Activated effector memory CD4-positive, alpha-beta T cell treated with Interleukin-2 at 50 U/mL for 16 hours (primary cell): ENCODE measurements at places on chromosomes 3 and 15.

DNA sequence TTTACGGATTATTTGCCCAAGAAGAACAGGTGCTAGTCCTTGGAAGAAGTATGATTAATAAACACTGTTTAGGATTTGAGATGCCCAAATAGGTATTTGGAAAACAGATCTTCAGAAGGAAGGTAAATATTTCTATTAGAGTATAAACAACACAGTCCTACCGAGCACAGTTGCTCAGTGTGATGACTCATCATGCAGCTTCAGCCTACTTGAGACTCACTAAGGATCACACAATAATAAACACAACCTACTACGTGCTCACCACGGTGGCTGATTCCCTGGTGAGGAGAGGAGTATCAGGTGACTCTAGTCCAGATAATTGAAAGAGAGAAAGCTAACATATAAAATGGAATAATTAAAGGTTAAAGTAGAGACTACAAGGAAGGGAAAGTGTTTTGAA lies 72.0 kb downstream of the PDZRN3 start:
- no peak for DNase-seq

DNA sequence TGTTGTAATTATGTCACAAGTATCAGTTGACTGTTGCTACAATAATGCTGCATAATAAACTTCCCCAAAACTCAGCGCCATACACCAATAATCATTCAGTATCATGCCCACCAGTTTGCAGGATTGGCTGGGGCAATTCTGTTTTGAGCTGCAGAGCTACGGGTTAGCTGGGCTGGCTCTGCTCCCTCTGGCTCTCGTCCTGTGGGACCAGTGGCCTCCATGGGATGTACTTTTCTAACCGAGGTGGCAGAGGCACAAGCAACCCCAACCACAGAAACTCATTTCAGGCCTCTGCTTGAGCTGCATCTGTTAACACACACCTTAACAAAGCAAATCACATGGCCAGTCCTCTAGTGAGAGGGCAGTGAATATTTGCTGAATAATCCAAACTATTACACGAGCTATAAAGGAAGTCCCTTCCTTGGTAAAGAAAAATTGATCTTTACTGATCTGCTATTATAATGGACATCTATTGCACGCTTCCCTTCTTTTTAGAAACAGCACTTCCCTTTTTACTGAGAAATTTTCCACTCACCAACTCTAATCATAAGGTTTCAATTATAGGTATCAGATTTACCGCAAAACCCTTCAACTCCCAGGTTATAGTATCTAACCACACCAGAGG lies 10.9 kb upstream of the BCL2A1 start:
- DNase-seq: no peak

DNA sequence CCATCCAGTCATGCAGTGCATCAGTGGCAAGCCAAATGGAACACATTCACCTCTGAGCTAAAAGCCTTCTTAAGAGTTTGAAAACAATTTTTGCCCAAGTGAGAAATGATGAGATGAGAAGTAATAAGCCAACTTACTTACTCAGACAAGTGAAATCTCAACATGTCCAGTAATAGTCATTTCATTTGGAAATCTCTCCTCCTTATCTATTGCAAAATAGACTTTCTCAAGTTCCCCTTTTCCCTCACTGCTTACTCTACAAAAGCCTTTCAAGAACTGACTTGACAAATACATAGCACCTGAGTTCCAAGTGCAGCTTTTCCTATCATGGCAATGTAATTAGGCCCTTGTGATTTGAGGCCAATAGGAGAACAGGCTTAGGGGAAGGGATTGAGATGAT lies 282.3 kb downstream of the SLC9A9 start:
- no peak for DNase-seq

GRCh38 chr15:99104788-99105513 lies at the start of gene SYNM:
SYNM (plus strand) TSS chr15:99105080; CDS start chr15:99105200, 120 bp downstream.
- DNase-seq: no peak

GRCh38 chr15:51117270-51117669 lies 22.6 kb upstream of the TNFAIP8L3 start:
- no peak for DNase-seq

- DNase-seq: no peak
Observed at GRCh38 chr15:57061696-57062095, 143.3 kb downstream of the TCF12 start.

GRCh38 chr3:179794355-179794754 lies 141.5 kb downstream of the USP13 start:
- no peak for DNase-seq

GRCh38 chr3:51706788-51707731 lies at the start of gene GRM2:
GRM2 (plus strand) TSS chr3:51707068; CDS start chr3:51708984, 1,916 bp downstream.
- DNase-seq: no peak

- no peak for DNase-seq
Observed at GRCh38 chr3:141353652-141354495, 14.4 kb upstream of the ZBTB38 start.

DNA sequence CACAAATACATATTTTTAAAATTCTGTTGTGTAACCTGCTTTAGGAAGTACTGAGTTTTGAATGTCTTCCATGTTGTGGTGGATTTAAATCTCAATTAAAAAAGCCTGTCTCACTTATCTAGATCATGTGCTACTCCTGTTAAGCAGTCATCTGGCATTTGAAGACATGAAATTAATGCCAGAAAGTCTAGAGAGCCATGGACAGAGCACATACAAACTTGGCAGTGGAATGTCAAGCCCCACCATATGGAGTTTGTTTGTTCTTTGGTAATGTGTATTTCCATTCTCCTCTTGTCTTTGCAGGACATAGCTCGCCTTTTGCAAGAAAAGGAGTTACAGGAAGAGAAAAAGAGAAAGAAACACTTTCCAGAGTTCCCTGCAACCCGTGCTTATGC lies 39.3 kb upstream of the UTS2B start:
- DNase-seq: no peak

- no peak for DNase-seq
Observed at GRCh38 chr3:102089239-102089638, 239.9 kb downstream of the NFKBIZ start.

GRCh38 chr15:93859176-93859575 lies 372.2 kb upstream of the MCTP2 start:
- DNase-seq: no peak

DNA sequence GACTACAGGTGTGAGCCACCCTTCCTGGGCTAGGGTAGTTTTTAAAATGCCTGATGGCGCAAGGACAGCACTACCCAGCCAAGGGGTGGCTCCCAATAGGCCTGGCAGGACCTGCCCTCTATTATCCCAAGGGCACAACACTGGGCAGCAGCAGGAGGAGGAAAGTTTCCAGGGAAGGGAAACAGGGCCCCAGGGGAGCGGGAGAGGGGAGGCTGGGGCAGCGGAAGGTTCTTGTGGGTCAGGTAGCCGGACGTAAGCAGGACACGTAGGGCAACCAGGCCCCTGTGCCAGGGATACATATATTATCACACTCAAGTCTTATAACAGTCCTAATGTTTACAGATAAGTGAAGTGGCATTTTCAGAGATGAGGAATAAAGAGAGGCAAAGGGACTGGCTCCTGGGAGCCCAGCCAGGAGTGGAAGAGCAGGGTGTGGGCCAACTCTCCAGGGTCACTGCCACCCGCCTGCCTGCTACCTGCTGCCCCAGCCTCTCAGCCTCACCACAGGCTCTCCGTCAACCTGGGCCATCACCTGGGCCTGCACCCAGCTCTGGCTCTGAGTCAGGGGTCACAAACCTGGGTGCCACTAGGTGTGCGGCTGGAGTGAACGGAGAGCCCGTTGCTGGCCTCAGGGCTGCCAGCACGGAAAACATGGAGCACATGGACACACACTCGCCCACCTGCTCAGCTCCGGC lies 73.2 kb upstream of the SNRPA1 start:
- DNase-seq: no peak

DNA sequence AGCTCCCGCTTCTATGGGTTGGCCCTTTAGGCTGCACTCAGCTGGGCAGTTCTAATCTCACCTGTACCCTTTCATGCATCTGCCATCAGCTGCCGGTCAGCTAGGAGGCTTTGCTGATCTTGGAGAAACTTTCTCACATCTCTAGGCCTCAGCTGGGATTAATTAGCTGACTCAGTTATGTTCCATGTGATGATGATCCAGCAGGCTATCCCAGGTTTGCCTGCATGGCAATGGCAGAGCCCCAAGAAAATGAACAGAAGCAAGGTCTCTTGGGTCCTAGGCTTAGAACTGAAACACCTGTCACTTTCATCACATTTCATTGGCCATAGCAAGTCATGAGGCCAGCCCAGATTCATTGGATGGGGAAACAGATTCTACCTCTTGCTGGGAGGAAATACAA lies 304.6 kb upstream of the TBC1D5 start:
- no peak for DNase-seq

- DNase-seq: no peak
Observed at GRCh38 chr3:94643400-94643799, 580.5 kb downstream of the NSUN3 start.

GRCh38 chr3:54304877-54305276 lies 182.5 kb downstream of the CACNA2D3 start:
- no peak for DNase-seq

DNA sequence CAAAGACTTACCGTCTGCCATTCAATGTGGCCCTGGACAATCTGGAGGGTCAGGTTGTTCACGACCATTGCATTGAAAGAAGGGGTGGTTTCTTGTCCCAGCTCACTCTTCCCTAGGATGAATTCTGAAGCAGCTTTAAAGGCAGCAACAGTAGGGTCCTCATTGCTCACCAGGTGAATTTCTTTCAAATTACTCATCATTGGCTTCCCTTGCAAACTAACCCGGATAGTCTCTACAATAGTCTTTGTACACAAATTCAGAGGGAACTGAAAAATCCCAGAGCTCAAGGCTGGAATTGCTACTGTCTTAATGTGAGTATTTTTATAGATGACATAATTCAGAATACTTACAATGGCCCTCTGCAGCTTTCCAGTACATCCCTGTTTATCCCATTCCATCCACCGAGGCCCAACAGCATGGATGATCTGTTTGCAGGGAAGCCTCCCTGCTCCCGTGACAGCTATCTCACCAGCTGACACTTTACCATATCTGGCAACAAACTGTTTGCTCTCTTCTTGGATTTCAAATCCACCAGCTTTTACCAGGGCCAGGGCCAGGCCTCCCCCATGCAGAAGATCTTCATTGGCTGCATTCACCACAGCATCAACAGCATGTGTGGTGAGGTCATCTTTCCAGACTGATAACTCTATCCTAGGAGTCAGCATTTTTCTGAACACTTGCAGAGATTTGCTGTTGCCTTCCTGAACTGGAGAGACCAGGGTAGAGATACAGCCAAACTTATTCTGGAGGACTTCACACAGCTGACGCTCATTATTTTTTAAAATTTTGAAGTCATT lies 8.6 kb downstream of the PARP9 start:
- no peak for DNase-seq

- no peak for DNase-seq
Observed at GRCh38 chr15:85889956-85890619, 95.4 kb upstream of the KLHL25 start.

DNA sequence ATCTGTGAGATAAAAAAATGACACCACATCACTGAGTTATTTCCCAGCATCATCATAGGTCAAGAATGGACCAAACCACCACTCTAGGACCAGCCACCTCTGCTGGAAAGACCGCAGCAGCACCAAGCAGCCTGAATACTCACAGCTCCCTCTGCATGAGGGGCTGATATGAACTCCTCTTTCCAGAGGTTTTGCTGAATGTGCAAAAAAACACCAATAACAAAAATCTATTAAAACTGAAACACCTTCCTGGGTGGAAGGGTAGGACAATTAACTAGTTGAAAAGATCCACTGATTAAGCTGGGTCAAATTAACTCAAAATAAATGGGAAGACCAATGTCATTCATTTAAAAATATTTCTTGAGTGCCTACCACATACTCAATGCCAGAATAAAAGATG lies 28.9 kb upstream of the KCNMB3 start:
- DNase-seq: no peak

GRCh38 chr3:160091441-160091840 lies 102.8 kb downstream of the IL12A start:
- DNase-seq: no peak

- no peak for DNase-seq
Observed at GRCh38 chr3:952906-953305, 139.9 kb upstream of the CNTN6 start.

DNA sequence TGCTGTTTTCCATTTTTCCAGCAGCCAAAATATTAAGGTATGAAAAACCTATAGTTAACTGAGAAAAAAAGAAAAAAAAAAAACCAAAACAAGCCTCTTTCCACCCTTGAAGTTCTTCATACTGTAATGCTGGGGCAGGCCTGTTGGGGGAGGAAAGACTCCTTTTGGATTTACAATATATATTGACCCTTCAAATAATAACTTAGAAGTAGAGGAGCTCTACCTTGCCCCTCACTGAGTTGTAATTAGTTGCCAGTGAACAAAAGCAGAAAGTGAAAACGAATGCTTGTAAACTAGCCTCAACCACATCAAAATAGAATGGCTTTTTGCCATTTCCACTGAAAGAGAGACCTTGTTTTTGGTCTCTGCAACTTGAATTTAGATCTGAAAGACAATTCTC lies 326.6 kb downstream of the NR2F2 start:
- DNase-seq: no peak

DNA sequence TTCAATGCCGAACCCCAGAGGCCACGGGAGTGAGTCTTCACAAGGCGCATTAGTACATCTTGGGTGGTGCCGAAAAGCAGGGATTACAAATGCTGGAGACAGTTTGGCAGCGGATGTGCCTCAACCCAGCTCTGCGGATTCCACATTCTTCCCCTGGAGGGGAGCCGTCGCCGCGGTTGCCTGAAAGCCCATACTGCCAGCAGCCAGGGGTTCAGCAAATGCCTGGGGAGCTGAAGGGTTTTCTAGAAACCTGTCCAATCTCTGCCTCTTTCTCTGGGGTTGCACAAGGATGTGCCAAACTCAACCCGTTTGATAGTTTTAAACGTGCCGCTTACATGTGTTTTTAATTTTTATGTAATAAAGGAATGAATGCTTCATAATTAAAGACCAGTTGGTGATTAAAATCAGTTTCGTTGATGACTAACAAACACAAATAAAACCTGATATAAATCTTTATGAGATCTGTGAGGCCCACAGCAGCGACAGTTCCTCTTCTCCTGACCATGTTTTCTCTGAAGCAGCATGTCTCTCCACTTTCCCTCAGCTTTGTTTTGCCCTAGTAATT lies 74.6 kb upstream of the LEKR1 start:
- DNase-seq: no peak

DNA sequence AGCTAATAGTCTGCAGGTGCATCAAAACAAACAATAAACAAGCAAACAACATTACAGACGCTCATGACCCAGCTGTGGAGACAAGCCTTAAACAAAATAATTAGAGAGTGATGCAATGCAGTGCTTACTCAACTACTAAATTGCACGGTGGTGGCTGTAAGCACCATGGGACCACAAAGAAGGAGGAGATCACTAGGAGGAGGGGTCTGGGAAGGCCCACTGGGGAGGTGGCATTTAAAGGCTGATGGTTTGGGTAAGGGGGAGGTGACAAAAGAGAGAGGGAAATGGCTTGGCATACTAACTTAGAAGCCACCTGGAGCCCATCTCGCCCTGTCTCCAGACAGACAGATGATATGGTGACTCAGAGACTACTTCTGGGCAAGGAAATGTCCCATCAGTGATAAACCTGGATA lies 516.7 kb downstream of the FOXP1 start:
- no peak for DNase-seq

DNA sequence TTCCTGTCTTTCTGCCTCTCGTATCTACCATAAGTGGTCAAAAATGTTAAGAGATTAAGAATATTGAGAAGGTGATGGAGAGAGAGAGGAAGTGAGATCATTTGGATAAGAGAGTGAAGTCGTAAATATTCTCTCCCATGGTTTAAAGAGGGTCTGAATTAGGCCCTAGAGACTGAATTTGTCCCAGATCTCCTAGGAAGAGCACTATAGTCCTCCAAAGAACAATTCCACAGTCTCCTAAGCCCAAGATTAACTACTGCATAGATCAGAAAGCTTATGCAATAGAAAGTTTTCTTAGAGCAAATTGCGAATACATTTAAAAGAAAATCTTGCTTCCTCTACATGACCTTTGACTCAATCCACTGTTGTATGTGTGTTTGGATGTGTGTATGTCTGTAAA lies 598.8 kb downstream of the TUSC7 start:
- no peak for DNase-seq
